ENCODE measurements at places on chromosomes 16 and 17.

- DNase-seq: no peak
These were observed 2.4 kb upstream of the ITGAX start for GRCh38 chr16:31352376-31353115.

DNA sequence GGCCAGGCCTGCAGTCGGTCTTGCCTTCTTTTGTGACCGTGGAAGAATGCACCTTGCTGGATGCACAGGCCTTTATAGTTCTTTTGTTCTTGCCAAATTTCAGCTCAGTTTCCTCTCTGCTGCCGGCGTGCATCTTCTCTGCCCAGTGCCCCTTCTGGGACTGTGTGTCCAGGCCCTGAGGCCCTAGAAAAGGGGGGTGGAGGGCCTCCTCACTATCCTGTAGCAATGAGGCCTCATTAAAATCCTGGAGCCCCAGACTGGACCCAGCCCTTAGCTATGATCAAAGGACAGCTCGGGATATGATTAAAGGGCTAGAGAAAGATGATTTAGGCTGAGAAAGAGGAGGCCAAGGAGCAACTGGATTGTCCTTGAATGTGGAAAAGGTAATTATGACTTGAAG lies 229.8 kb downstream of the SEC14L1 start:
- DNase-seq: no peak

- no peak for DNase-seq
These were observed 270.6 kb upstream of the TNRC6C start for GRCh38 chr17:77687921-77688320.

DNA sequence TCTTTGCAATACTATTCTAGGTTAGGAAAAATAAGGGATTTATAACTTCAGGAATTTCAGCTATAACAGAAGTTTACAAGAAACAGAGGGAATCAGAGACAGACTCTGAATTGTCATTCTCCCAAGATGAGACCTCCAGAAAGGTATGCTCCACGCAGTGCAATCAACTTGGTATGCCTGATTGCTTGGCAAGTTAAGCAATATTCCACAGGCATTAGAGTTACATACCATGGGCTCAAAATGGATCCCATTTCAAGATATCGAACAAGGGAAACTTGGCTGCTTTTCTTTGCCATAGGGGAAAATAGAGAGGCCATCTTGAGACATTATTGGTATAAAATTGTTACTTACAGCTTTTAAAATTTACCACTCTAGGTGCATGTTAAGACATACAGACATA lies 615.6 kb upstream of the SOX9 start:
- DNase-seq: no peak
